NCI-H774 (cell line): ENCODE measurements at places on chromosomes 16 and 17.

GRCh38 chr16:89043636-89044417 lies 49.8 kb upstream of the ACSF3 start:
- no peak for DNase-seq

- DNase-seq: peak; percentile 7
These were observed 69.2 kb downstream of the C16orf78 start for GRCh38 chr16:49442805-49443204.

DNA sequence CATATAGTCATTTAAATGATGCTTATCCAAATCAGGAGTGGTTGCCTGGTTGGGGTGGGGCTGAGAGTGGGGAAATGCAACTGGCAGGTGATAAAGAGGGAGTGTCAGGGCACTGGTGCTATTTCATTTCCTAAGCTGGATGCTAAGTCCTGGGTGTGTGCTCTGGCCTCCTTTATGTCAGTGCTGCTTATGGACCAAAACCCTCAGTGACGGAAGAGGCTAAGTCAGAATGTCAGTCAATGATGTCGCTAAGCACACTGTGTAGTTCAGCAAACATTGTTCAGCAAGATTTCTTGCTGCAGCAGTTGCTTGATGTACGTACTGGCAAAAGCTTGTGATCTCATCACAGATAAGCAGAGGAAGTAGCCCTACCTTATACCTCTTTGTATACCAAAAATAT lies 16.4 kb upstream of the FLCN start:
- DNase-seq: no peak

GRCh38 chr16:64977206-64977920 lies 144.5 kb downstream of the CDH11 start:
- DNase-seq: no peak

- no peak for DNase-seq
These were observed 99.7 kb upstream of the METRNL start for GRCh38 chr17:82979718-82980117.

- DNase-seq: no peak
These were observed 5.2 kb downstream of the ACSF3 start for GRCh38 chr16:89098767-89099430.

- DNase-seq: no peak
These were observed 12.3 kb upstream of the CARMIL2 start for GRCh38 chr16:67632415-67633172.

- DNase-seq: no peak
These were observed 135.4 kb downstream of the KCNJ12 start for GRCh38 chr17:21511363-21512195.

DNA sequence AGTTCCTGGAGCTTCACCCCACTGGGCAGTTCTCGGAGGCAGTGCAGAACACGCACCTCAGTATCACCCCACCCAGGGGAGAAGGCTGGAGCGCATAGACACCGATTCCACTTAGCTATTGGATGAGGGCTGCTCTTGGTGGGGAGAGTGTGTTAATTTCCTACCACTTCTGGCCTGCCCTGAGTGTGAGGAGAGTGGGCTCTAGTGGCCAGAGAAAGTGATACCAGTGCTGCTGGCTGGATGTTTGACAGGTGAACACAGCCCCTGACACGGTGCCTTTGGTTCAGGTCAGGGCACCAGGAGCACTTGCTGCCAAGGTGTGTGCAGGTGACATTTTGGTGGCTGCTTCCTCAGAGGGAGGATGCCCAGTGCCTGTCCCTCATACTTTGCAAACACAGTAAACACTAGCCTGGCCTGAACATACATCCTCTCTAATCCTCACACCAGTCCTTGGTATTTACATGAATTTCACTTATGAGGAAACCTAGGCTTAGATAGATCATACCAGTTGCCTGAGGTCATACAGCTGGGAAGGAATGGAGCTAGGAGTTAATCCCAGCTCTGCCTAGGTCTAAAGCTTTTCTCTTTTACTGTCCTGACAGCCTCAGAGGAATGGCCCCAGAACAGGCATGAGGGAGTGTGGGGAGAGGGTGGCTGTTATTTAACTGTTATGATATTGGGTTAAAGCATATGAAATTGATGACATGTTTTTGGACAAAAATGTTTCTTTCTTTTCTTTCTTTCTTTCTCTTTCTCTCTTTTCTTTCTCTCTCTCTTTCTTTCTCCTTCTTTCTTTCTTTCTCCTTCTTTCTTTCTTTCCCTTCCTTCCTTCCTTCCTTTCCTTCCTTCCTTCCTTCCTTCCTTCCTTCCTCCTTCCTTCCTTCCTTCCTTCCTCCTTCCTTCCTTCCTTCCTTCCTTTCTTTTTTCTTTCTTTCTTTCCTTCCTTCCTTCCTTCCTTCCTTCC lies 21.0 kb upstream of the ITGAX start:
- no peak for DNase-seq

DNA sequence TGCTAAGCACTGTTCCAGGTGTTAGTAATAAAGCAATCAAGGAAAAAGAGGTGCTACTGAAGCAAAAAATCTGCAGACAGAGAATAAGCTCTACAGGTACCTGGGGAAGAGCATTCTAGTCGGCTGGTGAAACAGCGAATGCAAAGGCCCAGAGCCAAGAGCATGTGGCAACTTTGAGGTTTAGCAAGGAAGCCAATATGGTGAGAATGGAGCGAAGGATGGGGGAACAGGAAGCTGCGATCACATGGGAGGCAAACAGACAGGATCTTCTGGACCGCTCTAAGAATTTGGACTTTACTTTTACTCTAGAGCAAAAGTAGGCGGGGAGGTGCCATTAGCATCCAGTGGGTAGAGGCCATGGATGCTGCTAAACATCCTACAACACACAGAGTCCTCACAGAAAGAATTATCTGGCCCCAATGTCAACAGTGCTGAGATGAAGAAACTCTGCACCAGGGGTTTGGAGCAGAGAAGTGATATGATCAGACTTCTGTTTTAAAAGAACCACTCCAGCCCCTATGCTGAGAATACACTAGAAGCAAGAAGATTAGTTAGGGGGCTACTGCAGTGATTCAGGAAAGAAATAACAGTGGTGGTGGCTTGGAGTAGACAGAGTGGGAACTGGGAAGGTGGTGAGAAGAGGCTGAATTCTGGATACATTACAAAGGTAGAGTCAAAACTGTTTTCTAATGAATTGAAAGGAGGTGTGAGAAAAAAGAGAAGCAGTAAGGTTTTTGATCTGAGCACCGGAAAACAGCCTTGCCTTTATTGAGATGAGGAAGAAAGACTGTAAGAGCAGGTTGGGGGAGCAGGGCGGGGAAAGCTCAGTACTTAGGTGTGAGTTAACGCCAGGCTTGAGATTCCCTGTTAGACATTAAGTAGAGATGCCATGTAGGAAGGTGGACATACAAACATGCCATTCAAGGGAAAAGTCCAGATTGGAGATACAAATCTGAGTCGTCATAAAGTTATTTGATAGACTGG lies 11.0 kb downstream of the EFTUD2 start:
- DNase-seq: no peak

- DNase-seq: no peak
These were observed 23.9 kb upstream of the RPL38 start for GRCh38 chr17:74179576-74179975.

- DNase-seq: no peak
These were observed 74.2 kb downstream of the HAPSTR1 start for GRCh38 chr16:9165681-9166080.

- no peak for DNase-seq
These were observed 166.8 kb downstream of the MAP2K6 start for GRCh38 chr17:69581061-69581961.

DNA sequence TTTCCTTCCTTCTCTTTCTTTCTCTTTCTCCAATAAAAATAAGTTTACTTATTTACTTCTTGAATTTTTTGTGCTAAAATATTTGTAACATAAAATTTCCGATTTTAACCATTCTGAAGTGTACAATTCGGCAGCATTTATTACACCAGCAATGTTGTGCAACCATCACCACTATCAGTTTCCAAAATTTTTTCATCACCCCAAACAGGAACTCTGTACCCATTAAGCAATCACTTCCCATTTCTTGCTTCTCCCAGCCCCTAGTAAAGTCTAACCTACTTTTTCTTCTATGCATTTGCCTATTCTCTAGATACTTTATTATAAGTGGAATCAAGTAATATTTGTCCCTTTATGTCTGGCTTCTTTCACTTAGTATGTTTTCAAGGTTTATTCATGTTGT lies 2.5 kb upstream of the HP start:
- DNase-seq: no peak

DNA sequence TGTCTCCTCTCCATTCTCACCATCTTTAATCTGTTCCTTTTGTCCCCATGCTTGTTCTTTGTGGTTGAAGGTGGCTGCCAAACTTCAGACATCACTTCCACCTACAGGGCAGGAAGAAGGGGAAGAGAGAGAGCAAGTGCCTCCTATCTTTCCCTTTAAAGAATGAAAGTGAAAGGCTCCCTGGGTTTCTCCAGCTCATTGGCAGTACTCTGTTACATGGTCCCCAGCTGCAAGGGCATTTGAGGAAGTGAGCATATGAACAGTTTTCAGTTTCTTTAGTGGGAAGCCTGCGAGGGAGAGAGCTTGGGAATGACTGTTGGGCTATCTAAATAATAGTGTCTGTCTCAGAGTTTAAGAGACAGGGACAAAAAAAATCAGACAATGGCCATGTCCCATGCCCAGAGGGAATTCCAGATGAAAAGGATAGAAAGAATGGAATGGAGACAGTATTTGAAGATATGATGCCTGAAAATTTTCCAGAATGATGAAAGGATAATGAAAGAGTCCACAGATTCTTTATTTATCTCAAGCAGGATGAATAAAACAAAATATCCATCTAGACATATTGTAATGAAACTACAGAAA lies 159.9 kb downstream of the LGALS9B start:
- DNase-seq: no peak

- no peak for DNase-seq
These were observed 197.1 kb downstream of the ZFHX3 start for GRCh38 chr16:72850853-72851252.

- no peak for DNase-seq
These were observed 48.4 kb downstream of the BMERB1 start for GRCh38 chr16:15482748-15483298.

- DNase-seq: no peak
These were observed 213.1 kb upstream of the PSMD7 start for GRCh38 chr16:74083541-74083940.

DNA sequence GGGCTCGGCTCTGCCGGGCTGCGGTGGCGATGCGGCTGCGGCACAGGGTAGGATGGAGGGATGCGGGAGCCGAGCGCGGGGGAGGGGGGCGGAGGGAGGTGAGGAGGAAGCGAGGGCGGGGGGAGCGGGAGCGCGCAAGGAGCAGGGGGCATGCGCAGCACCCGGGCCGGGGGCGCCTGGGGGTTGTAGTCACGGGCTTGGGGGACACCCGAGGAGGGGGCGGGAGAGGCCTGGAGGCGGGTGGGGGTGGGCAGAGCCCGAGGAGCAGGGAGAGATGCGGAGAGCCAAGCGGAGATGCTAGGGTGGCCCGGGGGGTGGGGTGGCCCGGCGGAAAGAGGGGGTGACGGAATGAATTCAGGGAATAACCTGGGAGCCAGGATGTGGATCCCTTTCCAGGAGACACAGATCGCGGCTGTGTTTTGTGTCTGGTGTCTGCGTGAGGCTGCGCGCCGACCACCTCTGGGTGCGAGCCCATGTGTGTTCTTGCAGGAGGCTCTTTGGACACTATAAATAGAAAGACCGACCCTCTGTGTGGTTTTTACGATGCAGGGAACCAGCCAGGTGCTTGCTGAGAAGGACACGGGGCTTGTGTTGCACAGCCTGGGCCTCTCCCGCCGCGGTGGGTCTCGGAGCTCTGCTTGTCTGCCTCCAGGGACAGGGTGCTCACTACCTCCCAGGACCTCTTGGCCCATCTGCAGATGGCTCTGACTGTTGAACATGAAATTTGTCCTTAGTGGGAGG lies at the start of gene STX1B:
Gene STX1B, minus strand, starts transcription at position 54 of the 741 bp plus-strand sequence. CDS start 242 bp downstream, outside the sequence.
- DNase-seq: no peak

DNA sequence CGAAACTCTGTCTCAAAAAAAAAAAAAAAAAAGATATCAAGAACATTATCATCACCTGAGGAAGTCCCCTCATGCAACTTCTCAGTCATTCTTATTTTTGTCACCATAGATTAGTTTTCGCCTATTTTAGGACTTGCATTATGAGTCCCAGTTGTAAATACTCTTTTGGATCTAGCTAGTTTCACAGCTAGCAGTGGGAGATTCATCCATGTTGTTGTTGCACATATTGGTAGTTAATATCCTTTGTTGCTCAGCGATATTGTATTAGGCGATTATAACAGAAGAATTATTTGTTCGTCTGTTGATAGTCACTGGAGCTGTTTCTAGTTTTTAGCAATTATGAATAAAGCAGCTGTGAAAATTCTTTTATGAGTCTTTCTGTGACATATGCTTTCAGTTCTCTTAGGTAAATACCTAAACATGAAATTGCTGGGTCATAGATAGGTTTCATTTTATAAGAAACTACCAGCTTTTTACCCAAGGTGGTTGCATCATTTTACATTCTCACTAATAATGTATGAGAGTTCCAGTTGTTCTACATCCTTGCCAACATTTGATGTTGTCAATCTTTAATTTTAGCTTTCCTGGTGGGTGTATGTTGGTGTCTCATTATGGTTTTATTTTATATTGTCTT lies 40.7 kb upstream of the MAP3K14 start:
- DNase-seq: no peak

GRCh38 chr17:29253037-29253436 lies 6.4 kb downstream of the CRYBA1 start:
- no peak for DNase-seq

DNA sequence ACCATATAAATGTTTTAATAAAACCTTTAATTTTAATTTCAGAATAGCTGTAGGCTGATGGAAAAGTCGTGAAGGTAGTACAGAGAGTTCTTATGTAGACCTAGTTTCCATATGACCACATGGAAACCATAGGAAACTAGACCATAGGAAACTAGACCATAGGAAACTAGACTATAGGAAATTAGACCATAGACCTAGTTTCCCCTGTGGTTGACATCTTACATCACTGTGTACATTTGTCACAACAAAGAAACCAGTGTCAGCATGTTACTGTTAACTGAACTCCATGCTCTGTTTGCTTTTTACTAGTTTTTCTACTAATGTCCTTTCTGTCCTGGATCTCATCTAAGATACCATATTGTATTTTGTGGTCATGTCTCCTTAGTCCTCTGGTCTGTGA lies 14.6 kb downstream of the NUDT7 start:
- no peak for DNase-seq

DNA sequence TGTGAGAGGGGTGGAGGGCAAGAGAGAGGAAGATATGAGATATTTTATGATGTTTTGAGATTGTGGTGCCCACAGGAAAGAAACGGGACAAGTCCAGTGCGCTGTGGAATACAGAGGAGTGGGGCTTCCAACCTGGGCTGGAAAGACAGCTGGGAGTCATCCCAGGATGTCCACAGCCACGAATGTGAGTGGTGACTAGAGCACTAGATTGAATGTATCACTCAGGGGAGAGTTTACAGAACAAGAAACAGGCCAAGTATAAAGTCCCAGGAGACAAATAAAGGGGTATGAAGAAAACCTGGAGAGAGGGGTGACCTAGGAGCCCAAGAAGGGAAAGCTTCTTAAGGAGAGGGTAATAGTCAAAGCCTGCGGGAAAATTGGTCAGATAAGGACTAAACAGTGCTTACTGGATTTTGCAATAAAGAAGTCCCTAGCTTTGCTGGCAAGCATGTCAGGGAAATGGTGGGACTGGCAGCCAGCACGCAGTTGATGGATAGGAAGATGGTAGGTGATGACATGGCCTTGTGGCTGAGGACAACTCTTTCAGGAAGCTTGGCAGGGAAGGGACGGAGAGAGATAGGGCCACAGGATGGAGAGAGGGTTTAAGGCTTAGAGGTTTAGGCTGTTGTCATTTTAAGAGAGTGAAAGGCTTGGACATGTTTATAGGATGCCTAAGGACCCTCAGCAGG lies 114.5 kb downstream of the AXIN2 start:
- DNase-seq: no peak

- DNase-seq: no peak
These were observed 172.7 kb downstream of the TANC2 start for GRCh38 chr17:63138713-63139112.

- DNase-seq: no peak
These were observed 207.3 kb downstream of the NTN1 start for GRCh38 chr17:9228408-9229159.
